COLO829 (cell line): ENCODE measurements at places on chromosomes 12 and 14.

GRCh38 chr12:105239304-105239703 lies 3.3 kb upstream of the APPL2 start:
- no peak for DNase-seq

DNA sequence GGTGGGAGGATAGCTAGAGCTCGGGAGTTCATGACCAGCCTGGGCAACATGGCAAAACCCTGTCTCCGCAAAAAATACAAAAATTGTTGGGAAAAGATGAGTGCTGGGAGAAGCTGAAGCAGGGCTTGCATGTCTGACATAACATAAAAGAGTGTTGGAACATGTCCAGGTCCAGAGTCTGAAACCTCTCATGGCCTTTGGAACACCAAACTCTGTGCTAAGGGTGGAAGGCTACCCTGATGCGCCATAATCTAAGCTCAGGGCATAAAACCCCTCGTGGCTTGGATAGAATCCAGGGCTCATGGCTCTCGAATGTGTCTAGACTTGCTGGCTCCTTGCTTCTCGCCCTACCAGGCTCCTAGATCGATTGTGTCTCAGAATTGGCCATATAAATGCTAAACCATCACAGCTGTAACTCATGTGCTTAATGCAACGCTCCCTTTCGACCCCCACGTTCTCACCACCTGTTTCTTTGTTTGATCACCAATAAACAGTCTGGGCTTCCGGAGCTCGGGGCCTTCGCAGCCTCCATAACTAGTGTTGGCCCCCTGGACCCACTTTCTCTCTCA lies 6.7 kb upstream of the CLEC7A start:
- no peak for DNase-seq

GRCh38 chr12:24462946-24463345 lies 486.0 kb downstream of the BCAT1 start:
- DNase-seq: no peak

GRCh38 chr12:13170892-13171490 lies 25.5 kb upstream of the EMP1 start:
- no peak for DNase-seq

- no peak for DNase-seq
Observed at GRCh38 chr12:121579190-121579791, 1.5 kb downstream of the KDM2B start.

- no peak for DNase-seq
Observed at GRCh38 chr14:31280871-31281220, 73.3 kb upstream of the HECTD1 start.

DNA sequence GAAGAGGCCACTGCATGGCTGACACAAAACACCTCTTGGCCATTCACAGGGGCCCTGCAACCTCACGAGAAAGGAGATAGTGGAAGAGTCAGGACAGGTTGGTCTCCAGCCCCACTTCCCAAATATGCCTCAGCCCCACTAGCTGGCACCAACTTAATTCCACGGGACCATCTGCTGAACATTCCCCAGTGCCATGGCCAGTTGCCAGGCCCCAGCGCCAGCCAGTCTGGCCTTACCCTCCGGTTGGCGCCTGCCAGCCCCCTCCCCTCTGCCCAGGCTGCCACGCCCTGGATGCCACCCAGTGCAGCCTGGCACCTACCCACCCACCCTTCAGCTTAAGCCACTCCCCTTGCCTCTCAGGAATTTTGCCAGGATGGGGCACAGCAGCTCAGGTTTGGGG lies 21.2 kb upstream of the HSPB8 start:
- DNase-seq: no peak

DNA sequence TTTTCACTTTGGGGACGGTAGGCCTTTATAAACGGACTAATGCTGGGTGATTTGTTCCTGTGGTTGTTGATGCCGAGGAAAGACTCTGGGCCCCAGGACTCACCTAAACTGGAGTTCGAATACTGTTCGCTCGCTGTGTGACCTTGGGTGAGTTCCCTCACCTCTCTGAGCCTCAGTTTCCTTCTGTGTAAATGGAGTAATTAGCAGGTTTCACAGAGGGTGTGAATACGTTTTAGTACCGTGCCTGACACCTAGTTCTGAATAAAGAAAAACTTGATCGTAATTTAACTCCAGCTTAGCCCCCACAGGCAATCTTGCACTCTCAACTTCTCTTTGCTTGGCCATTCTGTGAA lies 505 bp downstream of the UBE3B start:
- DNase-seq: no peak

GRCh38 chr14:96629082-96629481 lies 126.9 kb downstream of the PAPOLA start:
- DNase-seq: no peak

DNA sequence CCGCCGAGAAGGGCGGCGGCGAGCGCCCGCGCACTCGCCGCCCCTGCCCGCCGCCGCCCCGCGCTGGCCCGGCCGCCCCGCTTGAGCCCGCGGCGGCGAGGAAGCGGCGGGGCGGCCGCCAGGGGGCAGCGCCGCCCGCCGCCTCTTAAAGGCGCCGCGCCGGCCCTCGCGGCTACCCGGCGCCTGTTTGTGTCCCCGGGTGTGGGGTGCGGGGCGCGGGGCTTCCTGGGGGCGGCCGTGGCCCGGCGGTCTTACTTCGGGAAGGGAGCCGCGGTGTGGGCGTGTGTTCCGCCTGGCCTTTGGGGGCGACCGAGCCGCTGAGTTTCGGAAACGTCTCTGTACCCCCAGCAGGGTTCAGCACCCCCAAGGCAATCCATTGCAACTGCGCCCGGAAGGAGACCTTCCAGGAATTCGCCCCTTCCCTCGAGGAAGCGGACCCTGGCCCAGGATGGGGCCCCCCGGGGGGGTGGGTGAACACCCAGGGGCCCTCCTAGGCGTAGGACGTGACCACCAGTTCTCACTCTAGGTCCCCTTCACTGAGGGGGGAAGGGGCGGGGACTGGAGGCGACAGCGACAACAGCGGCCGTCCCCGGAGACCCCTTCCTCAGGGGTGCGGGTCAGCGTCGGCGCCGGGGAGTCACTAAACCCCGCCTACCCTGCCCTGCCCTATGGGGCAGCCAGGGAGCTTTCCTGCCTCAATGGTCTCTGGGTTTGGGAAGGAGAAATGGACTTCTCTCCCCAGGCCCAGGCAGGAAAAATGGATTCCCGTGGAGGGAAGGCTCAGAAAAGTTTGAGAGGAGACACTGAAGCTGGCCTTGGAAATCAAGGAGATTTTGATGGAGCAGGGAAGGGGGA lies at the start of gene ITPK1:
Gene ITPK1, minus strand, starts transcription at position 105 of the 855 bp plus-strand sequence. CDS start 762 bp downstream, outside the sequence.
- no peak for DNase-seq

DNA sequence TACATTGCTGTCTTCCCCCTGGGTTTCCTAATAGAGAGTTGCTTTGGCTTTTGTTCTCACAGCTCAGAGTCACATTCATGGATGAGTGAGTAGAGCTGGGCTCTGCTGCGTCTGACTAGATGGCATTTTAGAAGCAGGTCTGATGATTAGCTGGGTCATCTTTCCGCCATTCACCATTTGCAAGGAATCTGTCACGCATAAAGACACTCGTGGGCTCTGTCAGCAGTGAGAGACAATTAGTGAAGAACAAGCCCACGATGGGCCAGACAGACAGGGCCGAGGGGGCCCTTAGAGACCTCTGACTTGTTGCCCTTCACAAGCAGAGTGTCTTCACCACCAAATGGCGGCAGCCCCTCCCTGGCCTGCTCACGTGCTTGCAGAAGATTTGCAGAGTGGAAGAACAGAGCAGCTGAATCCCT lies 175.0 kb downstream of the CRADD start:
- DNase-seq: no peak

GRCh38 chr14:67883717-67884116 lies 64.1 kb downstream of the RAD51B start:
- peak; percentile 49 for DNase-seq

DNA sequence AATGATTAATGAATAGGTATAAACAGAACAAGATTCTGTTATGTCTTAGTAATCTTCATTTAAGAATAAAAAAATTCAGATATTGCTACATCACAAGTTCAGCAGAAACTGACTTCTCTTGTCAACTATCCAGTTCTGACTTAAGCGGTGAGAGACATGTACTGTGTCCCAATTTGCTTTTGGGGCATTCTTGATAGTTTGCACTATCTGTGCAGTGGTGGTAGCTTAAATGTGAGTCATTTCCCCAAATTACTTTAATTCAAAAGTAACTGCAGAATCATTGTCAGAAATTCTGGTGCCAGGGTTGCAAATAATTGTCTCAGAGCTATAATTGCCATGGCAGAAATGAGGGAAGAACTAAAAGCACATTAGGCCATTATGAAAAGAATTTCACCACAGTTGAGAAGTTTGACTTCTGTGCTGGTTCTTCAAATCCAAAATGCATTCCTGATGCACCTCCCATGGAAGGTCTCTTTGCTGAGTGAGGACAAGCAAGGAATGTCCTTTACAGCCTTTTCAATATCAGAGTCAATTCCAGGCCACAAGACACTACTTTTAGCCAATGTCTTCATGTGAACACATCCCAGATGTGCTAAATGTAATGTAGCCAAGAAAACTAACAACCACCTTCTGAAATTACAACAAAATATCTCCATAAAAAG lies 304.7 kb downstream of the SSPN start:
- no peak for DNase-seq

GRCh38 chr12:89768586-89769482 lies 60.2 kb upstream of the ATP2B1 start:
- peak; percentile 55 for DNase-seq

GRCh38 chr12:89347325-89347829 lies 4.9 kb downstream of the DUSP6 start:
- DNase-seq: no peak

DNA sequence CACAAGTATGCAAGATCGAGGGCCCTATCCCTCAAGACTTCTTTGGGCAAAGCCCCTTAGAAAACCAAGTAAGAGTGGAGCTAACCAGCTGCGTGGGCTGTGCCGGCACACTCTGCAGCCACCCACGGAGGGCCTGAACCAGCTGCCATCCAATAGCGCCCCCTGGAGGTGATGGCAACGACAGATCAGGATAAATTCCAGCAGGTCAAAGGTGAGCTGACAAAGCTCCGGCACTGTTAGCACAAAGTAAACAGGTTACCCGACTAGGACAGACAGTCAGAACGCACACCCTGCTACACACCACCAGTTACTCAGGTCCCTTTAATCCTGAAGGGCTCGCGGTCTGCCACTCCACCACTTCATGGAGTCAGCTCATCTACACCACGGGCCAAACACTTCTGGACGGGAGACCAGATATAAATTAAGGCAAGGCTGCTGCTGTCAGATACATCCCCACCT lies 4.9 kb downstream of the ZBTB39 start:
- DNase-seq: peak; percentile 63

- no peak for DNase-seq
Observed at GRCh38 chr14:59316151-59316830, 127.8 kb downstream of the DAAM1 start.

DNA sequence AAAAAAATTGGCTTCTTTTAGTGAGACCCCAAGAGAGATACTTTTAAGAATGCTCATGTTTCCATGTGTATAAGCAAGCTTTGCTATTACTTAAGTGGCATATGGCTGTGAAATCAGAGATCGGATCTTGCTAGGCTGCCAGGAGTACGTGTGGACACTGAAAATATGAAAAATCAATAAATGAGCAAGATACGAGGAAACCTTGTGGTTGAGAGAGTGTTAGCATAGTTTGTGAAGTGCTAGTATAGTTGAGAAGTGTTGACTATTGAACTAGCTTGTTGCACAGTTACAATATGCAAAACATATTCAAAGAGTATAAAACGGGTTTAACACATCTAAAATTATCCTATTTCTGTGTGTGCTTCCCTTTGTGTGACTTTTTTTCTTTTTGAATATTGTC lies 230.9 kb upstream of the NOVA1 start:
- DNase-seq: no peak

GRCh38 chr12:56020423-56021184 lies at the start of gene IKZF4:
IKZF4 (plus strand) TSS chr12:56021043; CDS start chr12:56021494, 451 bp downstream.
- DNase-seq: no peak

- DNase-seq: no peak
Observed at GRCh38 chr14:83975841-83976770, 1553.8 kb upstream of the FLRT2 start.

DNA sequence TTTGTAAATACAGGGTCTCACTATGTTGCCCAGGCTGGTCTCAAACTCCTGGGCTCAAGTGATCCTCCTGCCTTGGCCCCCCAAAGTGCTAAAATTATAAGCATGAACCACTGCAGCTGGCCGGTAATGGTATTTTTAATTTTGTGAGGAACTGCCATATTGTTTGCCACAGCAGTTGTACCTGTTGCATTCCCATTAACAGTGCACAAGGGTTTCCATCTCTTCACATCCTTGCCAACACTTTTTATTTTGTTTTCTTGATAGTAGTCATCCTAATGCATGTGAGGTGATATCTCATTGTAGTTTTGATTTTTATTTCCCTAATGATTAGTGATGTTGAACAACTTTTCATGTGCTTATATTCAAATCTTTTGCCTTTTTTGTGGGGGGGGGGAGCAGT lies 13.5 kb downstream of the OR5AU1 start:
- DNase-seq: no peak

DNA sequence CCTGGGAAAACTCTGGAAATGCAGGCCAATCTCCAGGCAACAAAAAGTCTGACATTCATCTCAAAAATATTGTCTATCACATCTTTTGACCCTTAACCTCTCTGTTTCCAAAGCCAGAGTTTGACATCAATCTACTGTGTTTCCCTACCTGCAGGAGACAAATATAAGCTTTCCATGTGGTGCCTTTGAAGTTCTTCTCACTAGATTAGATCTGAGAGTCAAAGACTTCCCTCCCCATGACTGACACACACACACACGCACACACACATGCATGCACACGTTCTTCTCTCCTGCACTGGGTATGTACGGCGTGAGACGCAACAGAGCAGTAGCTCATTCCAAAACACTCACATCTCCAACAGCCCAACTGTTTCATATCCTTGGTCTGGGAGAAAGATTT lies 8.1 kb upstream of the ITPR2 start:
- DNase-seq: no peak

DNA sequence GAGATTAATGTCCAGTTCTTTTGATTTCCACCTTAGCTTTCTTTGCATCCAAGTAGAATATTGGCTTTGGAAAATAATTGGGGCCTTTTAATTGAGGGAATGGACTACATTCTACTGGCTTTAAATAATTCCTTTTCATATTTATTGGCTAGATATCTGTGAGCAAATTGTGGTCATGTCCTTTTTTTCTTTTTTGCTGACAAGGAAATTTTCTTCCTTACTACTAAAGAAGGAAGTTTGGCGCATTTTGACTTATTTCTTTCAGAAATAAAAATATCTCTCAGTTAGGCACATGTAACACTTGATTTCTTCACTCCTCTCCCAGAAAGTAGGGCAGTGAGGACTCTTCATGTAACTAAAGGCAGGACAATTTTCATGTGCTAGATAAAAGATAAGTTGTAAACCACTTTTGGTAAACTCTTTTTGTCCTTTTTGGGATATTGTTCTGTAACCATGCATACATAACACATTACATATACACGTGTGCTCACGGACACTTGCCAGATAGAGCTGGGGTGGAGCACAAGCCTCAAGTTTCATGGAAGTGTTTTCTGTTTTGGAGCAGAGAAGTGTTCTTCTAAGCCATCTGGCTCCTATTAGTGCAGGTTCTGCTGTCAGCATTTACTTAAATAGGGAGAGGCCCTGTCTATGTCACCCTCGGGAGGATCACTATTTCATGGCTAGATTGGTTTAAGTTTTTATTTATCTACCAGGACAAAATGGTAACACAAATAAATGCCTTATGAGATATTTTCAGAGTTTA lies 85.1 kb upstream of the LRIG3 start:
- DNase-seq: no peak

GRCh38 chr12:95548539-95549391 lies 2.5 kb downstream of the USP44 start:
- DNase-seq: no peak

GRCh38 chr12:130212384-130212989 lies 50.2 kb downstream of the FZD10 start:
- DNase-seq: no peak
